ENCODE measurements at places on chromosomes 16 and 17.

DNA sequence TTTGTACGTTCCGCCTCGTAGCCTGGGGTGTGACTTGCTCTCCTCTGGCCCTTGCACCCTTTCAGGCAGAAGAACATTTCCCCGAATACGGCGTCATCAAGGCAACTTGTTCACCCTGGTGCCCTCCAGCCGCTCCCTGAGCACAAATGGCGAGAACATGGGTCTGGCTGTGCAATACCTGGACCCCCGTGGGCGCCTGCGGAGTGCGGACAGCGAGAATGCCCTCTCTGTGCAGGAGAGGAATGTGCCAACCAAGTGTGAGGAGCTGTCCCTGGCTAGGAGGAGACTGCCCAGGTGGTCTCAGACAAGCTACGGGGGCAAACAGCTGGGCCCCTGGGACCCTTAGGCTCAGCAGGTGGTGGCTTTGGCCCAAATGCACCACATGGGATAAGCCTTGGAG is 10.4 kb downstream of the LIMD2 start:
- no peak for DNase-seq

- no peak for DNase-seq
Observed at GRCh38 chr17:45581860-45582259, 91.3 kb upstream of the PLEKHM1 start.

- DNase-seq = no peak
Observed at GRCh38 chr17:63832455-63832854, 5.0 kb upstream of the FTSJ3 start.

- no peak for DNase-seq
Observed at GRCh38 chr16:81647527-81647926, 131.6 kb upstream of the PLCG2 start.

- DNase-seq = no peak
Observed at GRCh38 chr17:82160075-82160474, 52.6 kb downstream of the CCDC57 start.

DNA sequence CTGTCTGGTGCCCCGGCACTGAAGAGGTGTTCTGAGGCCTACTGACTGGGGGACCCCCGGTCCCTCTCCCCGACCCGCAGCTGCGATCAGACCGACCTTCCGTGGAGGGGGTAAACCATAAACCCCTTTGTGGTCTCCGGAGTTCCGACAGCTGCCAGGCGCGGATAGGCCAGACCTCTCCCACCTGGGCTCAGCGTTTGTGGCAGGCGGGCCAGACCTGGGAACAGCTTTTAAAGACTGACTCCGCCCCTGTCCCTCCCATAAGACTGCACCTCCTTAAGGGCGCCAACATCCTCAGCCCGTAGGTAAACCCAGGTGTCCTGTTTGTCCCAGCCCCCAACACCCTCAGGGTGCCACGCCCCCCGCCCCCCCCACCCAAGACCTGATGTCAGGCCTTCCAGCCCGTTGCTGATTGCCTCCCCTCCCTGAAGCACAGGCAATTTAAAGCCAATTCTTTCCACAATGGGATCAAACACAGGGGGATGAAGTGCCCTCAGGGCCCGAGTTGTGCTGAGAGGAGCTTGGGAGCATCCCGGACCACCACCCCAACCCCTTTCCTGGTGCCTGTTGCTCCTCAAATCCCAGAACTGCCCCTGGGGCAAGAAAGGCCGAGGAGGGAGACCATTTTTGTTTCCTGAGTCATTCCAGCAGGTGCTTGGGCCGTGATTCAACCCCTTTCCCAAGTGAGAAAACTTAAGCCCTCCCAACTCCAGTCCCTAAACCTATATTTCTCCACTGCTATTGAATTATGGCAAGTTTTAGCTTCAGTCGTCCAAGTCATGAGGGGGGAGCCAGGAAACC is at the start of gene SOX15:
Gene SOX15, minus strand, starts transcription at position 204 of the 801 bp plus-strand sequence. CDS start 418 bp downstream, outside the sequence.
- DNase-seq = no peak

Measured in esophagus squamous epithelium (tissue), 5 donors.